Thyroid gland (tissue), 4 donors: ENCODE measurements at places on chromosomes 1 and 21.
A peak's percentile ranks its signal among the peaks of the same experiment; 100 is the strongest.

GRCh38 chr1:107538502-107538901 is 397.7 kb downstream of the NTNG1 start:
- no peak for DNase-seq

- peak; percentile 45 for DNase-seq
Measured at GRCh38 chr1:158002631-158003405, 9.4 kb downstream of the KIRREL1 start.

DNA sequence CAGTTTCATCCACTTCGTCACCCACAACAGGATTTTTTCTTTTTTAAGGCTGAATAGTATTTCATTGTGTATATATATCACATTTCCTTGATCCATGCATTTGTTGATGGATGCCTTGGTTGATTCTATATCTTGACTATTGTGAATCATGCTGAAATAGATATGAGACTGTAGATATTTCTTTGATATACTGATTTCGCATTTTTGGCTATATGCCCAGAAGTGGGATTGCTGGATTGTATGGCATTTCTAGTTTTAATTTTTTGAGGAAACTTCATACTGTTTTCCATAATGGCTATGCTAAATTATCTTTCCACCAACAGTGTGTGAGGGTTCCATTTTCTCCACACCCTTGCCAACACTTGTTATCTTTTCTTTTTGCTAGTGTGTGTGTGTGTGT is 5.0 kb downstream of the GUCA2B start:
- DNase-seq, result no peak

- DNase-seq, result peak; percentile 75
Measured at GRCh38 chr1:94925561-94926125, 1.3 kb downstream of the CNN3 start.

- no peak for DNase-seq
Measured at GRCh38 chr1:37741130-37741529, 23.8 kb downstream of the EPHA10 start.

- DNase-seq, result no peak
Measured at GRCh38 chr21:34055615-34056014, 17.8 kb upstream of the MRPS6 start.

DNA sequence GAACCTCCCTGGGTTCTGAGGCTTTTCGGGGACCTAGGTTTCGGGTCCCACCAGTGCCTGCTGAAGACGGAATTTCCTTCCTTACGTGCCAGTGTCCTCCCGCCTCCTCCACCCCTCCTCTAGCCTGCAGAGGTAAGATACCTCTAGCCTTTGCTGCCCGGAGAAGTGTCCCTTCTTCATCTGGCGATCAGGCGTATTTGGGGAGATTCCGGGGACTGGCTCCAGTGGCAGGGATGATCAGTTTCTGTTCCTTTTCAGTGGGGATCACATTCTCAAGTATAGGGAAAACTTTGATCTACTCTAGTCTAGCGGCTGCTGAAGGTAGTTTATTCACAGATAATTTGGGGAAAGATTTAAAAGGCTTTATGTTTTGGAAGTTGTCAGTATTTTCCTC is 674 bp downstream of the CEP350 start:
- DNase-seq, result no peak

DNA sequence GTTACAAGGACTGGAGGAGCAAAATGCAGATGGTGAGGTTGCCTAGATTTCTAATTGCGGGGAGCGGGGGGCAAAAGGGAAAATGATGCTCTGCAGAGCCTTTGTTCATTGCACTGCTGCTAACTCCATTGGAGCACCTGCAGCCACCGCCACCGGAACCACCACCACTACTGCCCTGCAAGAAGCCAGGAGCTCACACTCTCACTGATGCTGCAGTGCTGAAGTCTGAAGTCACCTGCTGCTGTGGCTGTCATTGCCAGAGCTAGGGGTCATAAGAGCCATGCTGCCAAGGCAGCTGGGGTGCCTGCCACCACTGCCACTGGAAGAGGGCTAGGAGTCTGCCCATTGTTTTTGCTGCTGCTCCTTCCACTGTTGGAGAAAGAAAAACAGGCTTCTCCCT is 7.3 kb upstream of the HPCAL4 start:
- no peak for DNase-seq

DNA sequence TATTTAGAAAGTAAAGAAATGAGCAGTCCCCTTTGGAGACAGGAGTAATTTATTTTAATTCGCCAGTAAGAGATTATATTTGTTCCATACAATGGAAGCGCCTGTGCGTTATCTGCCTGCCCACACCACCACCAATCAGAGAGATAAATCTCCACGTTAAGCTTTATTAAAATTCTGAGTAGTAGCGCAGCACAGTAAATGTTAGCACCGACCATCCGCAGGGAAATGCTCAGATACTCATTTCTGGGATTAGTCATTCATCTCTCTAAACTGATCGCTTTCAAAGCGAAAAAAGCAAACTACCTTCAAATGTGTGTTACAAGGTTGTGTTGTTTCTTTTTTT is 1.2 kb downstream of the ETS2 start:
- no peak for DNase-seq

DNA sequence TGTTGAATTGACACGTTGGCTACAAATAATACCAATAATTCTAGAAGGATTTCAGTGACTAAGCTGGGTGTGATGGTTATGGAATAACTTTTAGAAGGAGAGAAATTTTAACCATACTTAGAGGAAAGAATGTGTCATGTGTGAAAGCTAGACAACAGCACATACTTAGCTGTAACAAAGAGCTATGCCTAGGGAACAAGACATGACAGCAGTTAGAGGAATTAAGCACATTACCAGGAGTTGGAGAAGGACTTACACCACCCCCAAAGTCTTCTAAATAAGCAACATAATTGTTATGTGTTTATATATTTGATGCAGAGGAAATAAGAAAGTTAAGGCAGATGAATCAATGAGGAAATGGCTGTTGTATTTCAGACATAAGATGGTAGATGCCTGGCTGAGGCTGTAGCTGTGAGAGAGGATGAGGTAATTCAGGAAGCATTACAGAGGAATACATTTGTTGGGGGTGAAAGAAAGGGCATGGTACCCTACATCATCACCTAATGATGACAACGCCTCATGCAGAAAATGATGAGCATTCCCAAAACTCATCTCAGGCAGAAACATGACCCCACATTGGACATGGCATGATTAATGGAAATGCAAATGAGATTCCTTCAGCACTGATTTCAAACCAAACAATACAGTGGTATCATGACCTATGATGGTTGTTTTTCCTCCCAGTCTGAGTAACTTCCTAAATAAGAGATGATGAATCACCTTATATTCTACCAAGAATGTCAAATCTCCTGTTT is 211.5 kb downstream of the LHX8 start:
- no peak for DNase-seq

DNA sequence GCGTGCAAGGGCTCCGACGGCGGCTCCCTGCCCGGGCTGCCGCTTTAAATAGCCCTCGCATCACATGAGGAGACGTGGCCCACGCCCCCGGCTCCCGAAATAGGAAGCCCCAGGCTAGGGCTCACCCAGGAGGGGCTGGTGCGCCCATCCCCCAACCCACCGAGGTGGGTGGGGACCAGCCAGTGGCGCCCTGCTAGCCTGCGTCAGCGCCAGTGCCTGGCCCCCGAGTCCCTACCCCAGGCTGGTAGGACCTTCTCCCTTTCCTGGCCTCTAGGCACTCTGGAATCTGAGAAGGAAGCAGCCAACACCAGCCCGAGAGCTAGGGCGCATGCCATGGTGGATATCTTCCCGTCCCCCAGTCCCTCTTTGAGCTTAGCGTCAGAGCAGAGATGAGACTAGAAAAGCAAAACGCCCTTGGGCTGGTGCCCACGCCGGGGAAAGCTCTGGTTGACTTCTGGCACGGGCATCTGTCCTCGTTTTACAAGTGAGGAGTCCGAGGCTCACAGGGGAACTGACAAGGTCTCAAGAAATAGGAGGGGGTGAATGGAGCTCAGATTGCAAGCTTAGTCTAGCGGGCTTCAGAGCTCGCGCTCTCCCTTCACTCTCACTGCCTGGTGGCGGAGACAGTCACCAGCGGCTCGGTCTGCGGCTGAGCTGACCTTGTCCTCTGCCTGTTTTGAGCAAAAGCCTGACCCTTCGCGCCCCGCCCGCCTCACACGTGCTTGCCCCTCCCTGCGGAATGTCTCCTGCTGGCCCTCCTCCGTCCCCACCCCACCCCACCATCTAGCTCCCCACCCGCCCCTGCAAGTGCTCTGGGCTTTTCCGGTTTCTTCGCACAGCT is at the start of gene FABP3:
Gene FABP3 (minus strand): TSS at position 21 of the 841 bp plus-strand sequence. CDS start 62 bp downstream, outside the sequence.
- DNase-seq, result peak; percentile 96

GRCh38 chr1:37325010-37325409 is 149.4 kb upstream of the ZC3H12A start:
- no peak for DNase-seq

GRCh38 chr21:16676391-16676790 is 836.5 kb upstream of the CXADR start:
- DNase-seq, result no peak

DNA sequence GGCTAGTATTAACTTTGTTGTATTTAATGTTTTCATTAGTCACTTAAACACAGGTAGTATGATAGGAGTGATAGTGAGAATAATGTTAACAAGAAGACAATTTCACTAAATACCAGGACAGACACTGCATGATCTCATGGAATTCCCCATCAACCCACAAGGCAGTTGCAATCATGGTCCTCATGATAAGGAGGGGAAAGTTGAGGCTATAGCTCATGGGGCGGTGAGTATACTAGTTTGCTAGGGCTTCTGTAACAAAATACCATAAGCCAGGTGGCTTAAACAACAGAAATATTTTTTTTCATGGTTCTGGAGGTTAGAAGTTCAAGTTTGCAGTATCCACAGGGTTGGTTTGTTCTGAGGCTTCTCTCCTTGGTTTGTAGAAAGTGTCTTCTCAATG is 115.8 kb downstream of the DSCAM start:
- no peak for DNase-seq

- DNase-seq, result no peak
Measured at GRCh38 chr1:87800006-87800405, 471.3 kb downstream of the LMO4 start.

- DNase-seq, result no peak
Measured at GRCh38 chr1:212973899-212974298, 23.6 kb downstream of the VASH2 start.

DNA sequence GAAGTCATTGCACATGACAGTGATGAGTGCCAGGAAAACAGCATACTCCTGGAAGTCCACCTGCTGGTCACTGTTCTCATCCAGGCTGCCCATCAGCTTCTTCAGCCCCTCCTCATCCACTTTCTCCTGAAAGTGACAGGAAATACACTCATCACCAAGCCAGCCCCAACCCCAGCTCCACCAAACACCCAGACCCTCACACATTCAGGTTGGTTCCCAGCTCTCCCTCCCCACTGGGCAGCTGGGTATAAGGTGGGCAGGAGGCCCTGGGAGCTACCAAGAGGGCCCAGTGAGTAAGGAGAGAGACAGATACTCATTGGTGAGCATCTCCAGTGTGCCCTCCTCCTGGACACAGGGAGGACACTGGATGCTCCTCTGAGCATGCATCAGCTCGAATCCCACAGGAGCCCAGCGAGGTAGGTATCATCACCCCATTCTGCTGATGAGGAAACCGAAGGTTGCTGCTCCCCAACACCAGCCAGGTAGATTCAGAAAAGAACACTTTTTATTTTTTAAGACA is 4.1 kb downstream of the S100A2 start:
- no peak for DNase-seq
